HuH-7 (cell line): ENCODE measurements at places on chromosomes 7 and 10.

DNA sequence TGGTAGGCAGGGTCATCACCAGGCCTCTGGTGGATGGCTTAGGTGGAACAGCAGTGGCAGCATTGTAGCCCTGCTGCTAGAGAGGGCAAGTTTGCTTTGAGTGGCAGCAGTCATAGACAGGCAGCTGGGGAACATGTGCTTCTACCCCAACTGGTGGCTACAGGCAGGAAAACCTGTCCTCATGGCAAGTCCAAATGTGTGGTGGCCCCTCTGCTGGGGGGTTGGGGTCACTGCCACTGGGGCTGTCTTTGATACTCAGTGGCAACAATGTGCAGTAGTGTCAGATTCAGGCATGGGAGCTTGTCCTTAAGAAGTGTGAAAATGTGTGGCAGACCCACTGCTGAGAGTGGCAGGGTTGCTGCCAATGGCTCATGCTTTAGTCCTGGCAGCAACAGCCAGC, 186.2 kb upstream of the NPSR1 start:
- DNase-seq: no peak

GRCh38 chr7:99762680-99763327, 21.2 kb downstream of the CYP3A4 start:
- DNase-seq: no peak

DNA sequence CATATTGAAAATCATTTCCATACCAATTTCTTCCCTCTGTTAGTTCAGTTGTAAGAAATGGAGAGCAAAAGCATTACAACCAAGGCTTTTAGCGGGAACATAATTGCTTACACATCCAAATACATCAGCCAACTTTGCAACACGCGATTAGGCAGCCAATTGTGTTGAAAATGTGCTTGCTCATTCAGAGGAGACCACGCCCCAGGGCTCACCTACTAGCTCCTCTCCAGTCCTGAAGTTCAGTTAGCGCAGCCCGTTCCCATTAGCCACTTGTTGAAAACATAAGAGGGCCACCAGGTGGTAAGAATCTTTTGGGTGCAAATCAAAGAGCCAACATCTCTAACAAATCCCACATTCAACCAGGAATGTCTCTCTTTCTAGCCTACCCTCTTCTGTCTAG, 213.2 kb upstream of the MDFIC start:
- DNase-seq: no peak

GRCh38 chr10:17418249-17418648, 36.1 kb downstream of the ST8SIA6 start:
- no peak for DNase-seq

- DNase-seq: peak; percentile 77
These were observed 107.4 kb downstream of the STRA8 start for GRCh38 chr7:135341049-135341448.

- no peak for DNase-seq
These were observed 180.6 kb downstream of the ABCA13 start for GRCh38 chr7:48351900-48352299.

DNA sequence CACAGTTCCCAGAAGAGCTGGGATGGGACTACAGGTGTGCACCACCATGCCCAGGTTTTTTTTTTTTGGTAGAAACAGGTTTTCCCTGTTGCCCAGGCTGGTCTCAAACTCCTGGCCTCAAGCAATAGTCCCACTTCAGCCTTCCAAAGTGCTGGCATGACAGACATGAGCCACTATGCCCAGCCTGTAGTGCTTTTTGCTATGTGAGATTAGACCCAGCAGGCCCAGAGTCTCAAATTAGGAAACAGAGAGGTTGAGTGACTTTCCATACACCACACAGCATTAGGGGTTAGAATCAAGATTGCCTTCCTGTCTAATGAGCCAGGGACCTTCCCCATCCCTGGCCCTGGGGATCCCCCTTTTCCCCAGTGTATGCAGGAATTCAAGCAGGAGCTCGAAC, 90.8 kb upstream of the KCTD7 start:
- DNase-seq: no peak

DNA sequence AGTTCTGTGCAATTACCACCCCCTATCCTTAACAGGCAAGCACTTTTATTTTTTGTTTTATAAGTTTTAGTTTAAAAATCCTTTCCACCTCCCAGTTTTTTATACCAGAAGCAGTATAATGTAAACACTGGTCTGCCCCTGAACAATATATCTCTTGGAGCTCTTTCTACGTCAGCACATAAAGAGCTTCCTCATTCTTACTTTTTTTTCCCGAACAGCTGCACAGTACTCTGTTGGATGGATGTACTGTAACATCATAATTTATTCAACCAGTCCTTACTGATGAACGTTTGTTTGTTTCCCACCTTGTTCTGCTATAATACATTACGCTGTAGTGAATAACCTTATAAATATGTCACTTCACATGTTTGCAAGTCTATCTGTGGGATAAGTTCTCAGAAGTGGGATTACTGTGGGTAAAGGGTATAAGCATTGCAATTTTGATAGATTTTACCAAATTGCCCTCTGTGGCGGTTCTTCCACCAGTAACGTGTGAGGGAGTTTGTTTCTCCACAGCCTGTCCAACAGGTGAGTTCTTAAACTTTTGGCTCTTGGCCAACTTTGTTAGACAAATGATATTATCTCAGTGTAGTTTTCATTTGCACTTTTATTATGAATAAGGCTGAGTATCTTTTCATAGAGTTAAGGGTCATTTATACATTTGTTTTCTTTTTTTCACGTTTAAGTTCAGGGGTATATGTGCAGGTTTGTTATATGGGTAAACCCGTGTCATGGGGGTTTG, 32.8 kb downstream of the ADRA2A start:
- no peak for DNase-seq

DNA sequence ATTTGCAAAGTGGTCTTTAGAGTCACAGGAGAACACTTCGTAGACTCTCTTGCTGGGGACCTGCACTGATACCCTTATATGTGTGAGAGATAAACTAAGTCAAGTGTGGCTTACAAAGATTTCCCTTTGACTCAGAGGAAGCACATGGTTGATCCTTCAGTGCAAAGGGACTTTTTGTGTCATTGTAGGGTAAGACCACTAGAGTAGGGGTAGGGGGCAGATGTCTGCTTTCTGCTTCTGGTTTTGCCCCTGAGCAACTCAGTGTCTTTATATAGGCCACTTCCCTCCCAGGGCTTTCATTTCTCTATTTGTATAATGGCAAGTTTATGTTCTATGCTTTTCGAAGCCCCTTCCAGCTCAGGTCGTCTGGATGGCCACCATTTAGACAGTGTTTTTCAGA, 281.7 kb downstream of the SORCS3 start:
- no peak for DNase-seq

GRCh38 chr7:100157334-100158228, 942 bp downstream of the TRAPPC14 start:
- peak; percentile 87 for DNase-seq

DNA sequence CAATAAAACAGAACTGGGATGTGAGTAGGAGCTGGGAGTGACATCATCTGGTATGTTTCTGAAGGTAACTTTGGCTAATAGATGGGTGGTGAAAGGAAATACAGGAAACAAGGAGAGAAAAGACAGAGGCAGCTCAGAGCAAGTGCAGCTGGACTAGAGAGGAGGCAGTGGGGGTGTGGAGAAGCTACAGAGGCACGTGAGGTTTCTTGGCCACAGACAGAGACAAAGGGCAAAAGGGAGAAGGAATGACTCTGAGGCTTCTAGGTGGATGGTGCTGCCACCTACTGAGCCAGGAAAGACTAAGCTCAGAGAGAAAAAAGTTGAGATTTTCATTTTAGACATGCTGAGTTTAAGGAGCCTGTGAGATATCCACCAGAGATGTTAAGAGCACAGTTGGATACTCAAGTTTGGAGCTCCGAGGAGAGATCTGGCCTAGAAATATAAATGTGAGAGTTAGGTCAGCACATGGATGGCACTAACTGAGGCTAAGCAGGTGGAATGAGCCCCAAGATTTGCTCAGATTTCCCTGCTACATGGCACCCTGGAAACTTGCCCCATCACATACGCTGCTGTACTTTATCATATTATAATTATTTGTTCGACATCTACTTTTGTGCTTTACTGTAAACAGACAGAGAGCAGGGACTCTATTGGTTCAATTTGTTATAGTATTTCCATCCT, 293.0 kb upstream of the IMMP2L start:
- peak; percentile 47 for DNase-seq

- no peak for DNase-seq
These were observed 148.3 kb upstream of the PRPS1L1 start for GRCh38 chr7:18175801-18176450.

DNA sequence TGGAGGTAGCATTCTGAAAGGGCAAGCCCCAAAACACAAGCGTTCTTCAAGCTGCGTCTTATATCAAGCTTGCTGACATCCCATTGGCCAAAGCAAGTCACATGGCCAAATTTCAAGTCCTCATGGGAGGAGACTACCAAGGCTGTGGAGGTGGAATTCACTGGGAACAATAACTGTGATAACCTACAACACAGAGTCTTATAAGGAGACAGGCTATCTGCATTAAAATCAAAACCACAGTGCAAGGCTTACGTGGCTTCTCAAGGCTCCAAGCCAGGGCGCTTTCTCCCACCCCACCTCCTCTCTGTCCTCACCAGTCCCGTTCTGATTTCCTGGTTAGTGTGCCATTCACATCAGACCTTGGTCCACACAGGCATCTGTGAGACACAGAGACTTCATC, 39.4 kb downstream of the ADRB1 start:
- DNase-seq: no peak

GRCh38 chr7:26398427-26398755, 106.7 kb downstream of the SNX10 start:
- peak; percentile 64 for DNase-seq

DNA sequence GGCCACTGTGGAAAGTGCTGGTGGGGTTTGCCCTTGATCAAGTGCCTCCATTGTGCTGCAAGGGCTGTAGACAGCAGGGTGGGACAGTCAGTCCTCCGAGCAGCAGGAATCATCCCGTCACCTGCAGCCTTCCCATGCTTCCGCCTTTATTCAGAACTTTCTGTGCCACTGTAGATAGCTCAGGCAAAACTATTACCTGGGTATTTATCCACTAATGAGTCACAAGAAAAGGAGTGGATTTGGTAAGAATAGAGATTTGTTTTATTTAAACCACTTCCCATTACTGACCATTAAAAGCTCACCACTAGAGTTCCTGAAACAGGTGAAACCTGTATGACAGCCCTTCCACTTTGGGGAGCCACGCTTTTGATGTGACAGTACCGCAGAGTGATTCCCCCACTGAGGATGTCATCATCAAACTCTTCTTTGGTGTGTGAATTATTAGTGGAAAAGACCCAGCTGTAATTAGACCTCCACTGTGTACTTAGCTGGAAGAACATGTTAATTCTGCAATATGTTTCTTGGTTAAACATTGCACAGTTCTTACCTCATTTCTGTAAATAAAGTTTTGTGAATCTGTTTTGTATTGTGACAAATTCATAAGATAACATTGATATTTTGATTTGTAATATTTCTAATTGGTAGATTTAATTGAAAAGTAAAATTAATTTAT, 208.8 kb downstream of the MLLT10 start:
- no peak for DNase-seq

- DNase-seq: no peak
These were observed 467.4 kb upstream of the SORCS1 start for GRCh38 chr10:107631876-107632275.

- no peak for DNase-seq
These were observed 19.8 kb downstream of the GPR141 start for GRCh38 chr7:37703361-37703760.

DNA sequence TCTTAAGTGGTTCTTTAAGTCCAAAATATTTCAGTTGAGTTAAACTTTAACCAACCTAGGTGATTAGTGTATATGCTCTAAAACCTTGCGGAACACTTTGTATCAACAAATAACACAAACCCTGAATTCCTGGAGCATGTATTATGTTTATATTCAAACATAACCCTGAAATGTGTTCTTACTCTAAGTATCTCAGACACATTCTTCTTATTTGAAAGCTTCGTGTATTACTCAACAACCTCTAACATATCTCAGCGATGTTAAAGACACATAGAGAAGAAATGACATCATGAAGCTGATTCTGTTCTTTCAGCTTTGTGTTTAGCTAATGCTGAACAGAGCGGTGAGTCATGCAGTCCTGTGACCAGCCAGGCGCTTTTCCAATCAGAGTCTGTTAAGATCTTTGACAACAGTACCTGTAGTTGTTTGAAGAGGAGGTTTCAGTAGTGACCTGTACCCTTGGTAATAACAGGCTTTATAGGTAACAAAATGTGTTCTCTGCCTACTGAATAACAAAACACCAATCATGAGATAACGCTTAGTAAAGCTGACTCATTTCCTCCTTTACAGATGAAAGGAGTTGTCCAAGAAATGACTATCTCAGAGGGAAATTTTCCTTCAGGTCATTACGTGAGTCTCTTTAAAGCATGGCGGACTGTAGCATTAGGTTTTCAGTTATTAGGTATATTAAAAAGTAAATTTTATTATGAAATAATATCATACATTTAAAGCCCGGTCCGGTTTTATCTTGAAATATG, 67.3 kb upstream of the KLF6 start:
- peak; percentile 64 for DNase-seq

DNA sequence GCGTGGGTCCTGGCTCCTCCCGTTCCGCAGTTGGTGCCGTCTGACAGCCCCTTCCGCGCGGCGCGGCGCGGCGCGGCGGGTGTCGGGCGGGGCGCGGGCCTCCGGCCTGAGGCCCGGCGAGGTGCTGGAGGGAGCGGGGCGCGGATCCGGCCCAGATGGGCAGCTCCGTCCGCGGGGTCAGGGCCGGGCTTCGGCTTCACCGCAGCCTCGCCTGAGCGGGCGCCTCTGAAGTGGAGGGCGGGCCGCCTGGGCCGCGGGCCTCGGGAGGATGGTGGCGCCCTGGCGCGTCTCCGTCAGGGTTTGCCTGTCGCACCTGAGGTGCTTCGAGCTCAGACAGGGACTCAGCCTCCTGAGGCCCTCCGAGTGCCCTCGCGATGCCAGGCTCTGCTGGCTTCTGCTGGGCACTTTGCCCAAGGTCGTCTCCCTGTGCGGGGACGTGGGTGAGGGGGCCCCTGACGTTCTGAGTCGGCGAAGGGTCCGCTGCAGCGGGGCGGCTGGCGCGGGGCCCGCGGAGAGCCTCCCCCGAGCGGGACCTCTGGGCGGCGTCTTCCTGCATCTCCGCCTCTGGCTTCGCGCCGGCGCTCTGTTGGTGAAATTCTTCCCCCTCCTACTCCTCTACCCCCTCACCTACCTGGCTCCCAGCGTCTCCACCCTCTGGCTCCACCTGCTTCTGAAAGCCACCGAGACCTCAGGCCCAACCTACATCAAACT, 473 bp downstream of the ADCK2 start:
- peak; percentile 66 for DNase-seq

DNA sequence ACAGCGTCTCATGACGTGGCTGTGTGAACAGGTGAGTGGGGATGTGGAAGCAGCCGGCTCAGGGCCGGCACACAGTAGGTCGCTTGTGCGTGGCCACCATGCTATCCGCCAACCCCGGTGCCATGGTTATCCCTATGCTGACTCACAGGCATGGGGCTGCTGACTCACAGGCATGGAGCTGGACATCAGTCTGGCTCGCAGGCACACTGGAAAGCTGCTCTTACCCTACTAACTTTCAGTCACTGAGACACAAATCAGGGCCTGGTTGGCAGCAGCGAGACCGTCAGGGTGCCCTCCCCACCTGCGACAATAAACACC, 341.9 kb downstream of the PTPRN2 start:
- peak; percentile 4 for DNase-seq

GRCh38 chr10:43952760-43953159, 304.1 kb upstream of the ZNF32 start:
- no peak for DNase-seq

- DNase-seq: peak; percentile 46
These were observed 15.6 kb upstream of the PLEKHS1 start for GRCh38 chr10:113735913-113736312.

GRCh38 chr10:23479798-23480473, 41.1 kb downstream of the OTUD1 start:
- DNase-seq: no peak

- DNase-seq: no peak
These were observed 8.7 kb upstream of the MYL7 start for GRCh38 chr7:44149571-44150465.
